Stimulated activated CD4-positive, alpha-beta T cell treated with anti-CD3 and anti-CD28 coated beads, Interleukin-1b, Interleukin-23, amount 100 ng/mL, for 4 hours (primary cell): ENCODE measurements at places on chromosomes 11 and 22.

DNA sequence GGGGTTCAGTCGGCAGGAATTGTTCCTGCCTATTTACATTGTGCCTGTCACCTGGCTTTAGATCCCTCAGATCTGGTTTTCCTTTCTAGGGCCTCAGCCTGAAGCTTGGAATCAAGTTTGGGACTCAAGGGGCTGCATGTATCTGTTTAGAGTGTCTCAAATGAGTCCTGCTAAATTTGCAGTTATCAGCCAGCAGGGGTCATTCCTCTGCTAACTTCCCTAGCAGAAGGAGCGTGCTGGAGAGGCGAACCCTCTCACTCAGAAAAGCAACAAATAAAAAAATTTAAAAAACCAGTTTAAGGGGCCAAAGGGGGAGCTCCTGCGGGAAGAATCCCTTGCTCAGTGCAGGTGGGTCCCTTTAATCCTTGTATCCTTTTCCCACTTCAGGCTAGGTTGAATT lies 1220.2 kb downstream of the JRKL start:
- DNase-seq, result no peak

DNA sequence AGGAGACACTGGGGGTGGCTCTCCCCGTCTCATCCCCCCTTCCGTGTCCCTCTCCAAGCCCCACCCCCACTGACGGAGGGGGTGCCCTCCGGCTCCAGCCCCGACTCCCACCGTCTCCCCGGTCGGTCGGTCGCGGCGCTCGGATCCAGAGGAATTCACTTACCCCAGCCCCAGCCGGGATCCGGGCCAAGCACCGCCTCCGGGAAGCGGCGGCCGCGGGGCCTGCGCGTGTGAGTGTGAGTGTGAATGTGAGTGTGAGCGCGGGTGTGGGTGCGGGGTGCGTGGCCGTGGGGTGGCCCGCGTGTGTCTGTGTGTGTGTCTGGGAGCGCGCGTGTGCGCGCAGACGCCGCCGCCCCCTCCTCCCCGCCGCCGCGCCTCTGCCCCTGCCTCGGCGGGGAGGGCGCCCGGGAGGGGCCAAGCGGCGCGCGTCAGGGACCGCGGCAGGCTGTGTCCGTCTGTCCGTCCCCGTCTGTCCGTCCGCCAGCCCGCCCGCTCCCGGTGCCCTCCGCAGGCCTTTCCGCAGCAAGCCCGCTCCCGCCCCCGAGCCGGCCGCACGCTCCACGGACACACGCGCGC lies at the start of gene ELFN2:
ELFN2 (minus strand) TSS at position 345 of the 576 bp plus-strand sequence. CDS start 51,945 bp downstream, outside the sequence.
- DNase-seq, result no peak

DNA sequence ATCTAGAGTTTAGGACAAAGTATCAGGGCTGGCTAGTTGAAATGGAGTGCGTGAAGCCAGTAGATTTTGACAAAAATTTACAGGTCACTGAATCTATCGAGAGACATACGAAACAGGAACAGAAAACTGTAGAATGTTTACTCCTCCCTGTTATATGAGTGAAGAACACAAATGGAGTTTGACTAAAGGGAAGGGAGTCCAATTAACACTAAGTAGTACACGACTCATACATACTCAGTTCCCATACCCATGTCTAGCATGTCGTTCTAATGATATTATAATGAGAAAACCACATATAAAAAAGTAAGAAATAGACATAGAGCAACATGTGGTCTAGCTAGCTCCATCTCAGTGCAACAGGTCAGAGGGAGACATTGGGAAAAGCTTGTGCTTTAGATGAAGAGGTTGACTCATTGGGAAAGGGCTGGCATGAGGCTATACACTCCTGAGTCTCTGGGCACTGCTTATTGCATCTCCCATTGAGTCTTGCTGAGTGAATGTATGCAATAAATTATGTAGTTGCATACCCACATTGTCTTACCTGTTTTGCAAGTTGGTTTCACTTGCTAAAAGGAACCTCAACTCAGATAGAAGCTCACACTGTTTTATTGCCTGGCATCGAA lies 43.5 kb downstream of the CD44 start:
- no peak for DNase-seq

- no peak for DNase-seq
These were observed 7.3 kb upstream of the SPINDOC start for GRCh38 chr11:63805844-63806415.

GRCh38 chr22:45284705-45285262 lies at the start of gene UPK3A:
TSS of gene UPK3A (plus strand) at chr22:45284949. CDS start at chr22:45285014, 65 bp downstream.
- peak; percentile 55 for DNase-seq

- peak; percentile 78 for DNase-seq
These were observed 873 bp upstream of the SCO2 start for GRCh38 chr22:50526108-50526833.

DNA sequence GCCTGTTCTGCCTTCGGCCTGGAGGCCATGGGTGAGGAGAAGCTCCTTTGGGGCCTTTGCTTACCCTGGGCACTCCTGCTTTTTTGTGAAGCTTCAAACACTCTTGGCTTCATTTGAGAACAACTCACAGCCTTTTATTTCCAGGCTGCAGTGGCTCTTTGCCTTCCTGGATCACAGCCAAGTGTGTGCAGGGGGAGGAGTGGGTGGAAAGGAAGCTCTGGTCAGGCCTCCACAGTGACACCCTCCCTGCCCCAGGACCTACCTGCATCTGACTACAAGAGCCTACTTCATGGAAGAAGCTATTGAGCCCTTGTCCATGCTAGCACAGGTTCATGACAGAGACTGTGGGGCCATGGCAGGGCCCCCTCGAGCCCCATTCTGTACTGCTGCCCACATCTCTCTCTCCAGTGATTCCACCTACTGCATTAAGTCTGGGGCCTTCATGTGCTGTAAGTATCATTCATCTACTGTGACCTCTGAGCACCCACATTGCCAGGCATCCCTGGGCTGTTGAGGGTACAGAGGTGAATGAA lies 52.3 kb downstream of the GAB4 start:
- DNase-seq, result no peak

DNA sequence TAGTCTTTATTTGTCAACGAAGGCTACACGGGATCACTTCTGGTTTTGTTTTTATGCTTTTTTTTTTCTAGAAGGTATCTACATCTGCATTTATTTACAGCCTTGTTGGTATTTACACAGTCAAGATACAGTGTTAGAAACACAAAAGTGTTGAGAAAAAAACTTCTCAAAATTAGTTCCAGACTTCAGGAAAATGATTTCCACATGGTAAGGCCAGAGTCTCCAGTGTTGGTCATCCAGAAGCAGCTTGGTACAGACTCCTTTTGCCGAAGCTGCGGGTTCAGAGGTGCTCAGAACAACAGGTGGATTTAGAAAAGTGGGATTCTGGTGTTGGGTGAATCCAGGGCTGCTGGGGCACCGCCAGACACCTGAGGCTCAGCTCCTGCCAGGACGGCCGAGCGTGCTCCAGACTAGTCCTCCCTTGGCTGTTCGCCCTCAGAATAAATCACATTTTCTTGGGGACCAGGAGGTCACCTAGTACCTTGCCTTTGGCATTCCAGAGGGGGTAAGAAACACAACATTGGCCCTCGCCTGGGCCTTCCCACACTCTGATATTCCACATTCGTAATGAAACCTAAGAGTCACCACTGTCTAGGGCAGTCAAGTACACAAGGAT lies 78.7 kb upstream of the NARS2 start:
- DNase-seq, result no peak

DNA sequence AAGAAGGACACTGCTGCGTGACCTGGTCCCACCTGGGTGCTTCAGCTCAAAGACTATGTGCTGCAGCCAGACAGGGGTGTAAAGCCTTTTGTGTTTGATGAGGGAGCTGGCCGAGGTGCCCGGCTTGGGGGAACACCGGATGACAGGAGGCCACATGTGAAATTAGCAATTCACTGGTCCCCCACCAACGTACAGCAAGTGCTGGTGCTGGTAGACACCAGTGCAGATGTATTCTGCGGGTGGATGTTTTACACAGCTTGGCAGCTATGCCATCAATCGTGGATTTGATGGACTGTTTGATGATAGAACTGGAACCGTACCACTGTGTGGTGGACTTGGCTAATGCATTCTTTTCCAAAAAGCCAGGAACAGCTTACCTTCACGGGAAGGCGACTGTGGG lies 47.9 kb upstream of the LIPT2 start:
- no peak for DNase-seq

DNA sequence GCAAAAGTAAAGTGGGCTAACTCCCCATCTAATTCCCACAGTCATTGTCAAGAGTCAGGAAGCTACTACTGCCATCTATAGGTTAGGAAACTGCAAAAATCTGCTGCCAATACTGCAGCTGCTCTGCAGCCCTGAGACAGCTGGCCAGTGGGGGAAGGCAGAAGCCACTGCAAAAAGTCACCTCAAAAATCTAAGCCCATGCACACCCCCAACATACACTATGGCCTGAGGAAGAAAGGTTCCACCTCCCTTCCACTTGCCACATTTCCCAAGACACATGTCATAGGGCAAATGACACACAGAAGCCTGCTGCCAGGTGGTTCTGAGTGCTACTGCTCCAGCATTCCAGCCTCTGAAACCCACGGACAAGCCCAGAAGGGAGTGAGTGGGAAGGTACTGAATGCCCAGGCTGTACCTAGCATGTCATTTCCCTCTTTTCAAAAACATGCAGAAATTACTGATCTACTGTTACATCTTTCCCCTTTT lies 36.9 kb downstream of the DGCR2 start:
- no peak for DNase-seq

DNA sequence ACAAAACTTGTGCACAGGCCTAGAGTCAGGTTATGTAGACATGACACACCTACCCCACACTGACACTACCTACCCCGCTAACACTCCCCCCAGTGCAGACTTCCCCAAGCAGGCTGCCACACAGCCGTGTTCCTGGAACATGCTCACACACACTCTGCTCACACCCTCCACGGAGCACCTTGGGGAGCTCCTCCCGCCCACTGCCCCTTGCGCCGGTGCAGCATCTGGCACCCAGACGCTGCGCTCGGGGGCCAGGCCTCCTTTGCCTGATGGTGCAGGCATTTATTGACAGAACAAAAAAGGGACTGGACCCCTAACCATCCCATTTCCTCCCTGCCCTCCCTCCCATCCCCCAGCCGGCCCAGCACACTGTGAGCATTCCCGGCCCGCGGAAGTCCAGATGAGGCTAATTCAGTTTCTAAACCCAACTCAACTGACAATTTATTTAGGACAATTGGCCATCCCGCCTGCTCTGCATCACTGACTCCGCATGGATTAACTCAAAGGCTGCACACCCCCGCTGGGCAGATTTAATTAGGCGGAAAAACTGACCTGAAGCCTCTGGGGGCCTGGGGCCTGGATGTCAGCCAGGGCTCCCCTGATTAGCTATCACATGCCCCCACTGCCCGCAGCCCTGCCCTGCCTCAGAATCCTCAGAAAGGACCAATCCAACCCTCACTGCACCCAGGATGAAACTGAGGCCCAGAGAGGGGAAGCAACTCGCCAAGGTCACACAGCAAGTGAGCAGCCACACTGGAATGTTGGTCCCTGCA lies 30.1 kb downstream of the KCNC1 start:
- DNase-seq, result no peak

- no peak for DNase-seq
These were observed 934 bp upstream of the ATL3 start for GRCh38 chr11:63672156-63672463.

DNA sequence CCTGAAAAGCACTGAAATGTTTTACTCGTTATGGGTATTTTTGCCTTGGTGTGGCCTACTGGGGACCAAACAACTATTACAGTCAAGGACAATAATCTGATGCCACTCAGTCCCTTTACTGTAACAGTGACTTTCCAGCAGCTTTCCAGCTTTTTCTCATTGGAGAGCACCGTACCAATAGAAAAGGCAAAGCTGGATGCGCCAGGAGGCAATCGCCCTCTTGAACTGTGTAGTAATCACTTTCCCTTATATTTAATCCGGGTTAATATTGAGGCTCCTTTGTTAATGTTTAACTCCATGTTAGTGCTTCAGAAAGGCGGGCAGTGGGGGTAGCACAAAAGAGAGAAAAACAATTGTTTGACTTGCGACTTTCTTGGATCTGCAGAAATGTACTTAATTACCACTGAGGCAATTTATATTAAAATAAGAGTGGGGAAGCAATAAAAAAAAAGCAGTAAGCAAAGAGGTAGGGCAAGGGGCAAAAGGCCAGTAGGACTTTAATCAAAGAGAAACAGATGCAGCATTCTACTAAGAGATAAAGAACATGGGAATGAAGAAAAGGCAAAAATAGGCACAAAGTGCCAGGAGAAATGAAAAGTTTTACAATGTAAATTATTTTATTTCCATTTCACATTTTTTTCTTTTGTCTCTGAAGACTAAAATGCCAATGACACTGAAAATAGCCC lies 81.6 kb downstream of the LRRC4C start:
- DNase-seq, result no peak

GRCh38 chr11:46553814-46554212 lies 40.0 kb downstream of the AMBRA1 start:
- no peak for DNase-seq

- no peak for DNase-seq
These were observed 109.7 kb downstream of the WNT7B start for GRCh38 chr22:45867118-45867905.

GRCh38 chr11:21306739-21307358 lies 637.5 kb downstream of the NELL1 start:
- no peak for DNase-seq

- no peak for DNase-seq
These were observed 1496.4 kb downstream of the TBC1D22A start for GRCh38 chr22:48258811-48259210.

DNA sequence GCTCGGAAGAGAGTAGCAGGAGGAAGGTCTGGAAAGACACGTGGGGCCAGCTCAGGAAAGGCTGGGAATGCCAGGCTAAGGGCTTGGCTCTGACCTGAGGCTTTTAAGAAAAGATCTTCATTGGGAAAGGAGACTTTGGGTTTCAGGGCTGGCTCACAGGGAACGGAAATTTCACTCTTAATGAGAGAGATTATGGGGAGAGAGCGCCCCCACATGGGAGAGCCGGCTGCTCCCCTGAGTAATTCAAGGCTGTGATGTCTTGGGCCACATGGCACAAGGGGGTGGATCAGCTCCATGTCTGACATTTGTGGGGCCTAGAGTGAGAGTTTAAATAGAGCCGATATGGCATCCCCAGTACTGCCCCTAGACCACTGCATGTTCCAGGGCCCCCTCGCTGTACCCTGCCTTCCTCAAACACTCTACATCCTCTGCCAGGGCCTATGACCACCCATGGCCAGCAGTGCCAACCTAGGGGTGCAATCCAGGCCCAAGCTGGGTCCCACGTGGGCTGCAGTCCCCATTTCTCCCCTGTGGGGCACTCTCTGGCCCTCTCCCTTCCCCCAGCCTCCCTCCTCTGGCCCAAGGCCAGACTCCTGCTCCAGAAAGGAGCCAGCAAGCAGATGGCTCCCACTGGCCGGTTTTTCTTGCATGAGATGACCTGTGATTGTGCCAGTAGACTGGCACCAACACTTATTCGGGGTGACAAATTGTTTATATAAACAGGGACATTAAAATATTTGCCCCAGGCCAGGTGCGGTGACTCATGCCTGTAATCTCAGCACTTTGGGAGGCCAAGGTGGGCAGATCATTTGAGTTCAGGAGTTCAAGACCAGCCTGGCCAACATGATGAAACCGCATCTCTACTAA lies 75.2 kb downstream of the ISX start:
- DNase-seq, result no peak

- peak; percentile 44 for DNase-seq
These were observed 14.7 kb downstream of the EPS8L2 start for GRCh38 chr11:720642-721246.

GRCh38 chr22:19868773-19869471 lies 14.2 kb upstream of the GNB1L start:
- DNase-seq, result no peak
